AG08396 (cell line): ENCODE measurements at places on chromosomes 5 and 9.

- DNase-seq: no peak
Observed at GRCh38 chr5:1895739-1896420, 13.2 kb upstream of the IRX4 start.

GRCh38 chr5:68380078-68380477 is 164.5 kb downstream of the PIK3R1 start:
- DNase-seq: no peak

DNA sequence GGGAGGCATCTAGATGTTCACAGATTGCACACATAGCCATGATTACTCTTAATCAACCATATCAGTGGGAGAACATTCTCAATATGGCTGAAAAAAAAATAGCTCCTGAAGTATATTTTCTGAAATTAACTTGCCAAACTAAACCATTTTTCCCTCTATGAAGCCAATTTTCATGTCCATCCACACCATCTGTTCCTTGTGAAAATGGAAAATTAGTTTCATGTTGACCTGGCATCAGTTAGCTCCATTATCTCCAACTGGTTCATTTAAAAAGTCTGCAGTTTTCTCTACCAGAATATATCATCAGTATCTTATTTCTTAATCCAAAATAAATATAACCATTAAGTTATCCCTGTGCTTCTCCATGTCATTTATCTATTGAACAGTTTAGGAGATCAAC is 138.8 kb upstream of the CDH10 start:
- no peak for DNase-seq

DNA sequence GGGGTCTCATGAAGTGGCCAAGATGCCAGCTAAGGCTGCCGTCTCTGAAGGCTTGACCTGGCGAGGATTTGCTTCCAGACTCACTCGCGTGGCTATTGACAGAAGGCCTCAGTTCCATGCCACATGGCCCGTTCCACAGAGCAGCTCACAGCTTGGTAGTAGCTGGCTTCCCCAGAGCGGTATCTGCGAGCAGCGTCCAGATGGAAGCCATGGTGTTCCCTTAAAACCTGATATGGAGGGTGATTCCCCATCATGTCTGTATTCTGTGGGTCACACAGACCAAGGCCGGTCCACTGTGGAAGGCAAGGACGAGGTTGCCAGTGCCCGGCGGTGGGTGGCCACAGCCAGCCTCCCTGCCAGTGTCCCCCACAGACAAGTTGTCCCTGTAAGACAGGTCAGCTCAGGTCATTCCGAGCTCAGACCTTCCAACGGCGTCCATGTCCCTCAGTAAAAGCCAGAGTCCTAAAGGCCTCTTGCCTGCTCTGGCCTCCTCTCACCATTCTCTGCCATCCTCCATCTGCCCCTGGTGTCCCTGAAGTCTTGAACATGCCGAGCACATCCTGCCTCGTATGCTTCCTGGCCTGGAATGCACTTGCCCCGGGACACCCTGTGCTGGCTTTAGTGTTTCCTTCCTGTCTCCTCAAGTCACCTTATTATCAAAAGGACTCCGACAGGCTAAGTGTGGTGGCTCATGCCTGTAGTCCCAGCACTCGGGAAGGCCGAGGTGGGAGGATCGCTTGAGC is 61.3 kb upstream of the LRRTM2 start:
- no peak for DNase-seq

- DNase-seq: no peak
Observed at GRCh38 chr5:7615566-7616061, 219.7 kb downstream of the ADCY2 start.

- DNase-seq: no peak
Observed at GRCh38 chr5:13470263-13470662, 474.2 kb downstream of the DNAH5 start.

DNA sequence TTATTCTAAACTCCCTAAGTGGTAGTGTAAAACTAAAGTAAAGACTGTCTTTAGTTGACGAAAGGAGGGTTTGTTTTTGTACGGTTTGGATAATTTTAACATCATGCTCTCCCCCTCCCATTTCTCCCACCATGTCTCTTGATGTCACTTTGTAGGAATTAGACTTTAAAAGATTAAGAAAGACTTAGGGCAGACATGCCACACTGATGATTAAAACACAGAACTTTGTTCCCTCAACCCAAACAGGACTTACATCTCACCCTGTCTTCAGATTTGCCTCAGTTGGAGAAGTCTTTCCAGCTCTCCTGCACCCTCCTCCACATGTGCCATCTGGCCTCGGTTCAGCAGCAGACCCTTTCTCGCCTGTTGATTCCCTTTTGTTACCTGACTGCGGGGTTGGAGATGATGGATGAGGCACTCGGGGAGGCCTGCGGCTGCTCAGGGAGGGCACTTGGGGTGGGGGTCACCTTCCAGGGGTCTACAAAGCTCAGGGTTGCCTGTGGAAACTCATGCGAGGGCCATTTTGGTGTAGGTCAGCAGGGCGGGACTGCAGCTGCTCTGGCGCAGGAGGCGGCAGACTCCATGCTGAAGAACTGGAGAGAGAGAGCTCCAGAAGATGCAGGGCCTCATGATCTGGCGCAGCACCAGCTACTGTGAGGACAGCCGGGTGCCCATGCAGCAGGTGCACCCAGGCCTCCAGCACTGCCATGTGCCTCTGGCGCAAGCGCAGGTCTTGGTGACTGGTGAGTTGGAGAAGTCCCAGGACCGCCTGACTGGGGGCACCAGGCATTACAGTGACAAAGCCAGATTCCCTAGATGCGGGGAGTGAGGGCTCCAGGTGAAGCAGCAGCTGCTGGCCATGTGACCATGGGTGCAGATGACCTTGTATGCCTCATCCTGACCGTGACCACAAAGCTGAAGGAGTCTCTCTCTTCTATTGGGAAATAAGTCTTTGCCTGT is 24.5 kb upstream of the EXOC3 start:
- DNase-seq: no peak

- no peak for DNase-seq
Observed at GRCh38 chr5:25568989-25569625, 924.3 kb upstream of the CDH10 start.

DNA sequence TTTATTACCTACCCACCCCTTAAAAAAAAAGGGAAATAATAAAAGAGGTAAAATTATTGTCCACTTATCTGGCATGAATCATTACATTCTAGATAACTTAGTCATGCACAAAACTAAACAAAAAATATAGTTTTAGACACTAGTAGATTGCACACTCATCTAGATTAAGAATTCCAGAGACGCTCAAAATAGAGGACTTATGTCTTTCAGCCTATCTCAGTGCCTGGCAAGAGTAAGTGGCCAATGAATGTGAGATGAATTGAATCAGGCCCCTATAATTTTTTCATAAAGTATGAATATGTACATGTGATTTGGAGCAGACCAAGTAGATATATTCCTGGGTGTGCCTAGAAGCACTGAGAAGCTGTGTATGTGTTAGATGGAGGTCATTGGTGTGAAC is 2.0 kb upstream of the RXFP3 start:
- peak; percentile 41 for DNase-seq

DNA sequence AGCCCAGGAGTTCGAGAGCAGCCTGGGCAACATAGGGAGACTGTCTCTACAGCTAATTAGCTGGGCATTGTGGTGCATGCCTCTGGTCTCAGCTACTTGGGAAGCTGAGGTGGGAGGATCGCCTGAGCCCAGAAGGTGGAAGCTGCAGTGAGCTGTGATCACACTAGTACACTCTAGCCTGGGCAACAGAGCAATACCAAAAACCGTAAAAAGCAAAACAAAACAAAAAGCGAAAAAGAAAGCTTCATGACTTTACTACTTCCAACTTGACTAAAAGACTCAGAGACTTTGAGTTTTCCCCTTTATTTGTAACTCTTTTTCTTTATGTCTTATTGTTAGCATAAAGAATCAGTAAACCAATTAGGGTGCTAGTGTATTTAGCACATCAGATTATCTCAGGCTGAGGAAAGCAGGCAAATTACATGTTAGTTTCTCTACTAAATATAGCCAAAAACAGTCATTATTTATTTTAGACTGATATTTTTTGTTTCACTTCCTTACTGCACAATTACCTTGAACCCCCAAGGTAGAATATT is 5.4 kb downstream of the RAD17 start:
- no peak for DNase-seq

DNA sequence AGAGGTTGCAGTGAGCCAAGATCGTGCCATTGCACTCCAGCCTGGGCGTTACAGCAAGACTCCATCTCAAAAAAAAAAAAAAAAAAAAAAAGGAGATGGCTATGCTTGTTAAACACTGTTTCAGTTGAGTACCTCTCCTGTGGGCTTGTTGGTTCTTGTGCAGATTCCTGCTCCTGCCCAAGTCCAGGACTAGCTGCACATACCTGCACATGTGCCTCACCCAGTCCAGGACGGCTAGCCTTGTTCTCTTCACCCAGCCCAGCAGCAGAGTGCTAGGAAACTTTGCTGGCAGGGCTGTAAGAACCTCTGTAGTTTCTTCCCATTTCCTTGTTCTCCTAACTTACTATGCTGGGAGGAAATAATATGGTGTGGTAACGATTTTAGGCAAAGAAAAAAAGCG is 234.1 kb upstream of the DMRT1 start:
- no peak for DNase-seq

GRCh38 chr5:116428966-116429365 is 145.7 kb downstream of the SEMA6A start:
- DNase-seq: no peak

- no peak for DNase-seq
Observed at GRCh38 chr9:136700304-136700703, 12.1 kb upstream of the DIPK1B start.

DNA sequence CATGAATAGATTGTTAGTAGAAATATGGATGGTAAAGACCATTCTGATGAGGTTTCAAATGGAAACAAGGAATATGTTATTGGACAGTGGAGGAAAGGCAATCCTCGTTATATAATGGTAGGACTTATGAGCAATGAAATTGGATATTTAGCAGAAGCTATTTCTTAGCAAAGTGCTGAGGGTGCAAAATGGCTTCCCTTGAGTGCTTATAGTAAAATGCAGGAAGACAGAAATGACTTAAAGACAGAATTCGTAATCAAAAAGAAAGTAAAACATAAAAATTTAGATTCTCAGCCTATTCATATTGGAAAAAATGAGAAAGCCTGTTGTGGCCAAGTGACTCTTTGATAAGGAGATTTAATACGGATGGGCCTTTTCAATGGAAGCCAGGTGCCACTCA is 102.1 kb upstream of the ADRA1B start:
- no peak for DNase-seq

- peak; percentile 75 for DNase-seq
Observed at GRCh38 chr9:93670208-93671019, 94.0 kb downstream of the PHF2 start.

GRCh38 chr5:180825768-180826525 is 23.3 kb upstream of the MGAT1 start:
- peak; percentile 74 for DNase-seq

DNA sequence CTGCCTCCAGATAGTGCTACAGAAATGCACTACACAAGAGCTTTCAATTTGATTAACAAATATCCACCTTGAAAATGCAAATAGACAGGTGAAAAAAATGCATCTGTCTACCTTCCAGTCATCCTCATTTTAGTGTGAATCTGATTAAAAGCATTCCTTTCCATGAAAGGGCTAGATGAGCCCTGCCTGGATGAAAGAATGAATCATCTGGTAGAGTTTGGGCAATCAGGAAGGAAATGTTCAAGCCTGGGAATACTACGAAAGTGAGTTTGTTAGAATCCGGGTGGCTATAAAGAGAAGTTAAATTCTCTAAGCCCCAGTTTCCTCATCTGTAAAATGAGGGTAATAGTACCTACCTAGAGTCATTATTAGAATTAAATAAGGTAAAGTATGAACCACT is 142.6 kb downstream of the FAM114A2 start:
- no peak for DNase-seq

GRCh38 chr5:180563994-180564393 is 27.3 kb downstream of the SCGB3A1 start:
- DNase-seq: no peak

DNA sequence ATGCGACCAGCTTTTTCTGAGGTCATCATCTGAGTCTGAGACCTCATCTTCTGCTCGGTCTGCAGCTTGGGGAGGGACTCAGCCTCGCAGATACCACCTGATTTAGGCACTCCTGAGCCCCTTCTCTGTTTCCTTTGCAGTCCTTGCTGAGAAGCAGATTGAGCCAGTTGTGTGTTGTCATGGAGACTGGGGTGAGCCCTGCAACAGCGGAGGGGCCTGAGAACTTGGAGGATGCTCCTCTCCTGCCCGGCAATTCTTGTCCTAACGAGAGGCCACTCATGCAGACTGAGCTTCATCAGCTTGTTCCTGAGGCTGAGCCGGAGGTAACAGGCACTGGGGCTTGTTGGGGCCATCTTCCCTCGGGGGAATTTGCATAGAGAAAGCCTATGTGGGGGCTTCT is 19.2 kb downstream of the TEX53 start:
- DNase-seq: no peak

GRCh38 chr5:136155761-136156160 is 23.1 kb downstream of the SMAD5 start:
- no peak for DNase-seq

DNA sequence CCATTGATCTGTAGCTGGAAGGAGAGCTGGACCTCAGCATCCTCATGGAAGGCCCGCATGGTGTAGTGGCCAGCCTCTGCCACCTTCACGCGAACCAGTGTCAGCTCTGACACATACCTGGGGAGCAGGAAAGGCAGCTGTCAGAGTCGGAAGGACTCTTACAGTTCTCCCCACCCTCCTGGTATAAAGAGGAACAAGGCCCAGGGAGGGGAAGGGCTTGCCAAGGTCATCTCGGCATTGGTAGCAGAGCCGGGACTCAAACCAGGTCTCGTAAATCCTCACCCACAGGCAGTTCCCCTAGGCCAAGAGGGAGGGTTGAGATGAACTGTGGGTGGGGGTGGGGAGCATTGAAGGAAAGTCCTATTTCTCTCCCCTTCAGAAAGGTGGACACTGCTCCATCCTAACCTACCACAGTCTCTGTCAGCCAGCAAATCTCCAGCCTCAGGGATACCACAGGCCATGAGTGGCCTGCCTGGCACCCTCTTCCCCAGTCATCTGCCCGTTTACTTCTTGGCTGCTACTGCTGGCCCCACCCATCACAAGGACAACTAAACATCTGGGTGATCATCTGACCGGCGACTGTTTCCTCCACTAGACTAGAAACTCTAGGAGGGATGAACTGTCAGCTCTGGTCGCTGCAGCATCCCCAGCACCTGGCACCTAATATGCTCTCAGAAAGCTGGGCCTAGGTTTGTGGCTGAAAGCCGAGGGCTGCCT is 23.5 kb downstream of the PDGFRB start:
- DNase-seq: peak; percentile 50

DNA sequence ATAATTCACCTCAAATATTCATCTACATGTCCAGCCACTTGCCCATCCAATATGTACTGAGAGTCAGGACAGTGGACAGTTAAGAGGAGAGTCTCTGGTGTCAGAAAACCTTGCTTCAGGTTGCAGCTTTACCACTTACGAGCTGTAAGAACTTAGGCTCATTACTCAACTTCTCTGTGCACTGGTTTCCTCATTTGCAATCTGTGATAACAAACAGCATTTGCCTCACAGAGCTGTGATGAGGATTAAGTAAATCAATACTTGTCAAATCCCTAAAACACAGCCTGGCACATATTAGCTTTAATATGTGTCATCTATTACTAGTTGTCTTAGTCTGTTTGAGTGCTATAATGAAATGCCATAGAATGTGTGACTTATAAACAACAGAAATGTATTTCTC is 8.6 kb downstream of the GOLGA1 start:
- no peak for DNase-seq

- DNase-seq: no peak
Observed at GRCh38 chr5:111165058-111165457, 59.1 kb upstream of the CAMK4 start.
